ENCODE measurements at places on chromosomes 4 and X.
A peak's percentile ranks its signal among the peaks of the same experiment; 100 is the strongest.

- no peak for DNase-seq
- no peaks in the 10 kb centered on the region for H3K36me3 ChIP-seq
- no peak overlapping the region for H3K4me3 ChIP-seq
- H3K27ac ChIP-seq = no peak overlapping the region
- no peaks in the 10 kb centered on the region for H3K4me1 ChIP-seq
These were observed 140.5 kb downstream of the ASB9 start for GRCh38 chrX:15129412-15129811.

DNA sequence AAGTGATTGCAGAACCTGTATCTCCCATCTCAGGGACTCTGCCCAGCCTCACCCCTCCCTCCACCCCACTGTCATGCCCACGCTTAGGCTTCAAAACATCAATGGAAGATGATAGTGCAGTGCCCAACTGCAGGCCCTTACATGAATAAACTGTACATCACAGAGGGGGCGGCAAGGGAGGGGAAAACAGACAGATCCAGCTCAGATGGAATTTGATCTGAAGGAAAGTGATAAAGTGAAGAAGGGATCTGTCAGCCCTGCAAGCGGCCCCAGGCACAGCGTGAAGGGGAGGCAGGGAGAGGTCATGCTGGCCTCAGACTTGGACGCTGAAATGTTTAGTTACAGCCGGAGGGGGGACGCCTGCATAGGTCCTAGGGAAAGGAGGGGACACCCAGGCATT lies 38.5 kb downstream of the GYG2 start:
- H3K4me3 ChIP-seq = no peak overlapping the region
- peaks cover 25% of the 10 kb centered on the region for H3K36me3 ChIP-seq
- DNase-seq = no peak
- no peaks in the 10 kb centered on the region for H3K27me3 ChIP-seq
- no peak overlapping the region for H3K27ac ChIP-seq

DNA sequence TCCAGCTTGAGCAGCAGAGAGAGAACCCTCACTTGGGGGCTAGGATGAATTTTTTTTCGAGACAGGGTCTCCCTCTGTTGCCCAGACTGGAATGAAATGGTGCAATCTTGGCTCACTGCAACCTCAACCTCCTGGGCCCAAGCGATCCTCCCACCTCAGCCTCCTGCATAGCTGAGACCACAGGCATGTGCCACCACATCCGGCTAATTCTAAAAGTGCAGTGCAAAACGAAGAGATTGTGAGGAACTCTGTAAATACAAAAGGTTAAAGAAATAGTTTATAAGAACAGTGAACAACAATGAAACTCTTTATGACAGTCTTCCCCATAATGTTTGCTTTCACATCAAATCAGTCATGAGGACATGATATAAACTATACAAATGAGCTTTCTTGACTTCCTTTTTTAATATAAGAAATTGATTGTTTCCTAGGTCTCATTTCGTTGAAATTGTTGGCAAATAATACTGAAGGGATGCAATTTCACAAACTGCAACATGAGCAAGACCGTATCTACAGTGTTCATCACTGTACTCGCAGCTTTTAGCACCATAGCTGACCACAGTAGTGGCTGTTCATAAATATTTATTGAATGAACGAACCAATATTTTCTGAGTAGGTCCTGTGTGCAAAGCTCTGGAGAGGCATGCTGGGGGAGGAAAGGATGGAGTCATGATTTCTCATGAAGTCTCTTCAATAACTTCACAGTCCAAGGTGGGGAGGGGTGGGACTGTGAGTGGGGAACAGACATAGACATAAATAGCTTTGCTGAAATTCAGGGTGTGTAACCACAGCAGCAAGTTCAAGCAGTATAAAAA lies 116.1 kb downstream of the SHROOM3 start:
- no peak overlapping the region for H3K4me3 ChIP-seq
- no peak for DNase-seq
- H3K36me3 ChIP-seq = no peaks in the 10 kb centered on the region

GRCh38 chrX:131874300-131874699 lies 148.8 kb upstream of the STK26 start:
- no peak overlapping the region for H3K27ac ChIP-seq
- H3K4me1 ChIP-seq = no peaks in the 10 kb centered on the region
- no peaks in the 10 kb centered on the region for H3K27me3 ChIP-seq
- H3K36me3 ChIP-seq = no peaks in the 10 kb centered on the region

- H3K4me1 ChIP-seq = peaks cover 11% of the 10 kb centered on the region
- H3K36me3 ChIP-seq = no peaks in the 10 kb centered on the region
- H3K27me3 ChIP-seq = peaks cover 30% of the 10 kb centered on the region
- peak overlapping the region; percentile 47 for H3K4me3 ChIP-seq
- H3K27ac ChIP-seq = no peak overlapping the region
These were observed 9.0 kb upstream of the BCOR start for GRCh38 chrX:40106676-40107290.
